Fibroblast of the aortic adventitia (primary cell): ENCODE measurements at places on chromosomes 16 and 17.
A peak's percentile ranks its signal among the peaks of the same experiment; 100 is the strongest.

DNA sequence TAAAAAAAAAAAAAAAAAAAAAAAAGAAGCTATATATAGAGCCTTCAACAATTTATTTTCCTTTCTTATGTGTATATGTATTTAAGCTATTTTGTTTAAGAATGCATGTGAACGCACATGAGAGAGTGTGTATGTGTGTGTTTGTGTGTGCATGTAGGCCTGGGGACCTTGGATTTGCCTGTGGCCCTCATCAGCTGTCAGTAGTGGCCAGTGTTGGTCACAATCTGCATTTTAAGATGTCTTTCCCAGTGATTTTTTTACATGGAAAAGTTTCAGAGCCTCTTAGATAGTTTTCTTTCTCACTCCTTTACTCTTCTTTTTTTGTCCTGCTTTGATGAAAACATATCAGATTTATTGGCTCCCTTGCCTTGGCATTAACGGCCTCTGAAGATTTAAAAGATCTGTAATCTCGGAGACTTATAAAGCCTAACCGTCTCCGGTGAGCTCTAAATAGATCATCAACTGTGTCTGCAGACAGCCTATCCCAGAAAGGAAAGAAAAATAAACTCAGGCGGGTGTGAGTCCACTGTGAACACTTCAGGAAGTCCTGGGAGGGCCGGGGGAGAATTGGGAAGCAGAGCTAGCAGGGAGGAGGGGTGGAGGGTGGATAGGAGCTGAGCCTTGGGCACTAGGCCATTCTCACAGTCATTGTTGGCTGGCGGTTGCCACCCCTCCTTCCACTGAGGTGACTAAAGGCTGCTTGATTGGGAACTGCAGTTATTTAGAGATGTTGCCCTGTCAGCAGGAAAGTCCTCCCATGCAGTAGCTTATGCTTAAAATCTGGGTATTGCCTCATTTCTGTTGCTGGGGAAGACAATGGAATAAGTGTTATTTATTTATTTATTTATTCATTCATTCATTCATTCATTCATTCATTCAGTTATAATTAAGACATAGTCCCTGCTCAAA is 86.8 kb downstream of the WWP2 start:
- peak; percentile 96 for DNase-seq

GRCh38 chr17:29764217-29764616 is 141.5 kb upstream of the CORO6 start:
- no peak for DNase-seq

DNA sequence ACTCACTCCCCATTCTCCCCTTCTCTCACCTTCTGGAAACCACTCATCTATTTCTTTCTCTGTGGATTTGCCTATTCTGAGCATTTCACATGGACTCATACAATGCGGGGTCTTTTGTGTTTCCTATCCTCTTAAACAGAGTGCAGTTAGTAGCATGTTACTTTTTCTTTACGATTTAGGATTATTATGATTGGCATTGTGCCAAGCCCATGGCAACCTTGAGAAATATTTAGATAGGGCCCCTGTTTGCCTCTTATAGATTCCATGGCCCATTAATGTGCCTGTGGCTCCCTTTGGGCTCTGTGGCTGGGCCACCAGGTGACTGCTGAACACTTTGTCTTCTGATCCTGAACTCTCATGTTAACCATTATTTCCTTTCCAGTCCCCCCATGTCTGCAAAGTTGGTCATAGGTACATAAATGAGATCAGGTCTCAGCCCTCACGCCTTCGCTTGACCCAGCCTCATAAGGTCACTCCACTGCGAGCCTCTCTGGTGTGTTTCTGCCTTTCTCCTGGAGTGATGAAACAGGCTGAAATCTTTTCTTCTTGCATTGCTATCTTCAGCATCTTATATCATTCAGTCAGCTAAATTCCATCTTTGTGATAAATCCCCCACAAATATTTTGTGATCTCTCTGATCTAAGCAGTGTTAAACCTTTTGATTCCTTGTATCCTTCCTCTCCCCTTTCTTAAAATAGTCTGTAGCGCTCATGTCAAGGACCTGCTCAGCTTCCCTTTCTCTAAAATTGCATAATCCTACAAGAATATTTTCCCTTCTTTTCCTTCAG is 44.0 kb downstream of the MYH3 start:
- DNase-seq = peak; percentile 87

DNA sequence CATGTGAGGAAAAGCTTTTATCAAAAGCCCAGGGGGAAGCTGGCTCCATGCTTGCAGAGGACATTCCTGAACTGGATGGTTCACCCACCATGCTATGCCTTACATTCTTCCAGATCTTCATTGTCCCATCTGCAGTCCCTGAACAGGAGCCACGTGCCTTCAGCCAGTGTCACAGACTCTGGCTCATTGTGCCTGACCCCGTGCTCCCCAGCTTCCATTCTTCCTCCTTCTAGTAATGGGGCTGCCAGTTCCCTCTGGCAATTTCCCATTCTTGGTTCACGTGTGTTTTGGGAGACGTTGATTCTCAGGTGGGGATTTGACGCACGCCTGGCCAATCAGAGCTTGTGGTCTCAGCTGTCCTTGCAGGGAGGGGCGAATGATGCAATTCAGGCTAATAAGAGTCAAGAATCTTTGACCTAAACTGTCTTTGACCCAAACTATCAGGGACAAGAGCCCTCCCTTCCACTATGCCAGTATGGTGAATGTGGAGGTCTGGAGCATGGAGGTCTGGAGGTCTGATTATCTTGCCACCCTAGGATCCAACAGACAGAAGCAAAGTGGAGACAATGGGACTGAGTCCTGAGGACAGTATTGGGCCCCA is 52.7 kb downstream of the IRX6 start:
- no peak for DNase-seq

GRCh38 chr17:18129041-18129502 is 20.5 kb downstream of the MYO15A start:
- DNase-seq = peak; percentile 57

- DNase-seq = no peak
Measured at GRCh38 chr16:76577003-76577402, 299.8 kb downstream of the CNTNAP4 start.
